ENCODE measurements at places on chromosomes 7 and 10.

GRCh38 chr7:132463922-132464321 lies 112.3 kb downstream of the PLXNA4 start:
- DNase-seq: no peak

DNA sequence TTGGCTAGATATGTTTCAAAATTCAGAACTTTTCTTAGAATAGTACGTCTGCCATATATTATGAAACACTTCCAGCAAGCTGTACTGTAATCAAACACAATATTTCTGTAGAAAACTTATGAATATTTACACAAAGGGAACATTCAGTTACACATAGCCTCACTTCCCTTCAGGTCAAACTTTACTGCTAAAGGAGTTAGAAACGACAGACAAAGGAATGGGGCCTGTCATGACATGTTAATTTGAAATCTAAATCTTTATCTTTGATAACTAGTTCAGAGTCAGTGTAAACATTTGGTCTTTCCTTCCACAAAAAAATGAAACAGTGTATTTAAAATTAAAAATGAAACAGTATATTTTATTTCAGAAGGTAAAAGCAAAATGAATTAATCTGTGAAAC lies 1.0 kb upstream of the CROT start:
- no peak for DNase-seq

- DNase-seq: no peak
These were observed 353.1 kb downstream of the GATA3 start for GRCh38 chr10:8407501-8408021.

GRCh38 chr7:126948664-126949063 lies 304.1 kb downstream of the GRM8 start:
- DNase-seq: no peak

DNA sequence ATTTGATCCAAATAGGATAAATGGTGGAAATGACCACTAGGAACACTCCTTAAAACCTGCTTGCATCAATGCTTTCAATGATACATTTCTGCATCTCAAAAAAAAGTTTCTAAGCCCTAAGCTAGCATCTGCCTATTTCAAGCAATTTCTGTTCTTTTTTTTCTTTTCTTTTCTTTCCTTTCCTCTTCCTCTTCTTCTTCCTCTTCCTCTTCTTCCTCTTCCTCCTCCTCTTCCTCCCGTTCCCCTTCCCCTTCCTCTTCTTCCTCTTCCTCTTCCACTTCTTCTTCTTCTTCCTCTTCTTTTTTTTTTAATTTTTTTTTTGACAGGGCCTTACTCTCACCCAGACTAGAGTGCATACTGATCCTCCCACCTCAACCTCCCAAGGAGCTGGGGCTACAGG lies 15.4 kb downstream of the RBM20 start:
- DNase-seq: no peak

GRCh38 chr10:80444124-80444523 lies 10.0 kb upstream of the TSPAN14 start:
- DNase-seq: no peak

Measured in fibroblast of mammary gland (primary cell).